ENCODE measurements at places on chromosomes 11 and 22. TPM values are rescaled to one million over a fixed set of nuclear protein-coding genes. Genes with fewer than 3 reads are reported as not detected.

- no peak for DNase-seq
These were observed 29.0 kb downstream of the PRRG4 start for GRCh38 chr11:32858731-32859130.

DNA sequence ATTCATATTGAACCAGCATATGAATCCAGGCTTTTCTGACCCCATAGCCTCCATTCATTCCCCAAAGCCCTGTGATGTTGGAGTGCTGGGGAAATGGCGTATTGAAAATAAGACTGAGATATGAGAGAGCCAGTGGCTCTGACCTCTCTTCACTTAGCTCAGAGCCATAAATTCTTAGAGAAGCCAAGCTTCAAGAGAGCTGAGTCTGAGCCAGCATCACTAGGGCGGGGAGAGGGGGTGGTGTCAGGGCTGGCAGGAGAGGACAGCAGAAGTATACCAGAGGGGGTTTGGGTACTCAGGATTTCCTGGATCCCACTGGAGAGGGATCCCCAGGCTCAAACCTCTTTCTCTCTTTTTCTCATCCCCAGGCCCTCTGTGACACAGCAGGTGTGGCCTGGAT, 16.7 kb upstream of the MOGAT2 start:
- no peak for DNase-seq

- DNase-seq: no peak
These were observed 19.0 kb upstream of the STK33 start for GRCh38 chr11:8613036-8613435.

DNA sequence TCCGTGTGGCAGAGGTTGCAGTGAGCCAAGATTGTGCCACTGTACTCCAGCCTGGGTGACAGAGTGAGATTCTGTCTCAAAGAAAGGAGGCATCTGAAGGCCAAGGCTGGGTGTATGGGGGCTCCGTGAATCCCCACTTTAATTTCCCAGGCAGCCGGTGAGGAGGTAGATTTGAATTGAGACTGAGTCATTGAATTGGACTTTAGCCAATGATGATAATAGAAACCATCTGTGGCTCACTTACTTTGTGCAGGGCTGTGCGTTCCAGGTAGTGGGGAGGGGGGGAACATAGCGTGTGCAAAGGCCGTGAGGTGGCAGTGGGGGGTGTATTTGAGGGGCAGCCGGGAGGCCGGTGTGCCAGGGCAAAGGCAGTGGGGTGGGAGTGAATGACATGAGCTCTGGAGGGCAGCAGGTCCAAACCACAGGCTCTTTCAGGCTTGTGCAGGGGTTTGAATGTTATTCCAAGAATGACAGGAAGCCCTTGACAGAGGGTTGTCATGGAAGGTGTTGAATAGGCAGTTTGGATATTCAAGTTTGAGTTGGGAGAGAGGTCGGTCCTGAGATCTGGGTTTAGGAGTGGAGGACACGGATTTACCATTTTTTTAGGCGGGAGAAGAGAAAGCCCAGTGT, 6.1 kb downstream of the ARHGAP8 start:
- no peak for DNase-seq

DNA sequence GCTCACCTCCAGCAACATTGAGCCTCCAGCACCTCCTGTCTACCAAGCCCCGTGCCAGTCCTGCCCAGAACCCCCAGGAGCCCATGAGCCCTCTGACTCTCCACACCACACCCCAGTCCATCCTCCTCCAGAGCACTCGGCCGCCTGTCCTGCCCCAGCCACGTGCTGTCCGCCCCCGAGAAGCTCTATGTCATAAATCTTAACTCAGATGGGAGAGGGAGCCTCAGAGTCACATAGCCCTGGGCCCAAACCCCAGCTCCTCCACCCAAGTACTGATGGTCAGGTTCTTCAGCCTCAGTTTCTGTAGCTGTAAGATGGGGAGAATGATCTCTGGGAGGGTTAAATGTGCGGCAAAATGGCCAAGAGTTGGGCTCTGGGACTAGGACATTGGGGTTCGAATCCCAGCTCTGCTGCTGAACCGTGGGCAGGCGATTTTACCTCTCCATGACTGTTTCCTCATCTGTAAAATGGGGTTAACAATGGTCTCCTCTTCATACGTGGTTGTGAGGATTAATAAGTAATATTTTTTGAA, 27.8 kb downstream of the CYTH4 start:
- no peak for DNase-seq

UBASH3B gene
- total RNA-seq: 1.7 TPM

OR51E2 gene
- 0.15 TPM for total RNA-seq
